ENCODE measurements at places on chromosomes 5 and 9.

- DNase-seq = no peak
These were observed 33.1 kb downstream of the FAM114A2 start for GRCh38 chr5:154005648-154006047.

GRCh38 chr9:123864251-123864650, 65.7 kb downstream of the DENND1A start:
- no peak for DNase-seq

GRCh38 chr5:137035480-137035878, 463.6 kb downstream of the SPOCK1 start:
- DNase-seq = no peak

DNA sequence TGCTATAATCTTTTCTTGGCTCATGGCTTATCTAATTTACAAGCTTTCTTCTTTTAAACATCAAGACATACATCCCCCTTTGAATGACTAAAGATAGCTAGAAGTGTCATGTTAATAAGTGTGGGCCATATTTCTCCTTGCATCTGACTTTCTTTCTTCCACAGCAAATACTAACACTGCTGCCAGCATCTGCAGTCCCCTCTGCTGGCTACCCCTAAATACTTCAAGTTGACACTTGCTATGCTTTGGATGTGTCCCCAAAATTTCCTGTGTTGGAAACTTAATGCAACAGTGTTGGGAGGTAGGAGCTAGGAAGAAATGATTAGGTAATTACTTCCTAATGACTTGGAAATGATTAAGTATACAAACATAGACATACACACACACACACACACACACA, 459.0 kb upstream of the ST8SIA4 start:
- no peak for DNase-seq

DNA sequence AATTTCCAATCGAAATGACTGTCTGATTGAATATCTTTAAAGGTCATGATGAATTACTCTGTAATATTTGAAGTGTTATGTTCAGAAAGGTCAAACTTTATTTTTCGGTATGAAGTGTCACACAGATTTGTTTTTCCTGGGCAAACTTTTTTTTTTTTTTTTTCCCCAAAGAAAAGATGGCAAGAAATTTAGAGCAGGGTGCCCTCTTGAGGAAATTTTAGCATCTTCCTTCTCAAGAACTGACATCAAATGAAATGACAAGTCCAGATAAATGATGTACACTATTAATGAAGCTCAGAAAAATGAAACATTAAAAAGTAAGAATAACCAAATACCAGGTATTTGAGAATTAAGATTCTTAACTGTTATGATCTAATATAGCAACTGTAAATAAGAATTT, 123.6 kb downstream of the INVS start:
- DNase-seq = no peak

DNA sequence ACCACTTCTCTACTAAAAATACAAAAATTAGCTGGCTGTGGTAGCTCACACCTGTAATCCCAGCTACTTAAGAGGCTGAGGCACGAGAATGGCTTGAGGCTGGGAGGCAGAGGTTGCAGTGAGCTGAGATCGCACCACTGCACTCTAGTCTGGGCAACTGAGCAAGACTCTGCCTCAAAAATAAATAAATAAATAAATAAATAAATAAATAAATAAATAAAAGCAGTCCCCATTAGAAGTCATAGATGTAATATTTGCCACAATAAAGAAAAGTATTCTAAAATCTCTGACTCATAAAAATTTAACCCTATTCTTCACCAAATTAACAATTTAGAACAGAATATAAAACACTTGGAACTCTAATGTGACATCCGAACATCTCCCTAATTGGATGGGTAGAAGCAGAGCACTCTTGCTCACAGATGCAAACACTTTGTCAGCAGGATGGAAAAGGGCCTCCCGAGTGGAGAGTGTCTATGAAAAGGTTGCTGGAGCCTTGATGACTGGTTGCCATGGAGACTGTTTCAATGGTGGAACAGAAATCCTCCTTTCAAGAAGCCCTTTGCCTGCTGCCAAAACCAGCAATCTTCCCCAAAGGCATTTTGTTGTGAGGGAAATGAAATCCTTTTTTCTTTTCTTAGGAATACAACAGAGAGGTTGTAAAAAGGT, 38.9 kb upstream of the TRAF1 start:
- no peak for DNase-seq

- DNase-seq = no peak
These were observed 253.6 kb downstream of the MAST4 start for GRCh38 chr5:66849803-66850202.

Measured in activated CD8-positive, alpha-beta memory T cell treated with anti-CD3 and anti-CD28 coated beads for 4 hours (primary cell).